ENCODE measurements at places on chromosomes 2 and 18.

DNA sequence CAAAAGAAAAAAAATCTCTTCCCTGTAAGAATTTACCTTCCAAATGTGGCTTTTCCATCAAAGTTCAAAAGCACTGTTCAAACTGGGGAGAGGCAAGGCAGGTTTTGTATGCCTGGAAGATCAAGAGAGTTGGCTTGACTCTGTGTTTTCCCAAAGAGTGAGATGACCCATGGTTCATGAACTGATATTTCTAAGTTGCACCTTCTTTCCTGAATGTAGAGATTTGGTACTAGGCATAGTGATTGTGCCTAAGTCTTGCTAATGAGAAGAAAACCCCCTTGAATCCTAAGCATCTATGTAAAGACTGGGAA, 23.4 kb upstream of the LPIN1 start:
- H3K4me1 ChIP-seq: peaks cover 10% of the 10 kb centered on the region
- no peak for DNase-seq
- no peak overlapping the region for H3K4me3 ChIP-seq
- H3K36me3 ChIP-seq: no peaks in the 10 kb centered on the region

GRCh38 chr2:11949732-11950523, 203.5 kb downstream of the LPIN1 start:
- H3K4me3 ChIP-seq: no peak overlapping the region
- peaks cover 6% of the 10 kb centered on the region for H3K27me3 ChIP-seq
- no peak overlapping the region for H3K27ac ChIP-seq
- DNase-seq: no peak

GRCh38 chr2:225599856-225600255, 200.3 kb downstream of the NYAP2 start:
- no peaks in the 10 kb centered on the region for H3K36me3 ChIP-seq
- H3K27me3 ChIP-seq: no peaks in the 10 kb centered on the region
- no peaks in the 10 kb centered on the region for H3K4me1 ChIP-seq
- no peak overlapping the region for H3K27ac ChIP-seq

DNA sequence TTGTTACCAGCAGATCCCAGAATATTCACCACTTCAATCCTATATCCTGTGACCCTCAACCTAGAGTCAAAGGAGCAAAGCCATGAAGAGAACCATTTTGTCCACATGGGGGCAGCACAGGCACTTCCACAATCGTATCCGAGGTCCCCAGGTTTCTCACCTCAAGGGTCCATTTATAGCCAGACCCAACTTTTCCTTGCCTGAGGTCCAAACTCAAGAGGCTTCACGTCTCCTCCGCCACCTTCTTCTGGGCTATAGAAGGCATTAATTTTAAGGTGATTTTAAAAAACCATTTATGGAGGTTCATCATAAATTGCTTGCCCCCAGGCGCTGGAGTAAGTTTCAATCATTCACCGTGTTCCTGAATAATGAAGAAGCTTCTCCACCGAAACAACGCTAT, 111.6 kb upstream of the NABP1 start:
- H3K4me1 ChIP-seq: peaks cover 57% of the 10 kb centered on the region
- H3K27ac ChIP-seq: no peak overlapping the region
- H3K36me3 ChIP-seq: no peaks in the 10 kb centered on the region
- no peak overlapping the region for H3K4me3 ChIP-seq
- peak; percentile 76 for DNase-seq

- H3K27ac ChIP-seq: peak overlapping the region; percentile 100
- DNase-seq: no peak
- peaks cover 27% of the 10 kb centered on the region for H3K36me3 ChIP-seq
- peak overlapping the region; percentile 96 for H3K4me3 ChIP-seq
- H3K27me3 ChIP-seq: peaks cover 5% of the 10 kb centered on the region
Measured at GRCh38 chr2:71332435-71332796, 834 bp downstream of the ZNF638 start.

- no peak overlapping the region for H3K4me3 ChIP-seq
- peaks cover 2% of the 10 kb centered on the region for H3K27me3 ChIP-seq
- no peaks in the 10 kb centered on the region for H3K4me1 ChIP-seq
- H3K36me3 ChIP-seq: no peaks in the 10 kb centered on the region
Measured at GRCh38 chr2:164739966-164740365, 101.7 kb downstream of the COBLL1 start.

GRCh38 chr2:239371726-239372686, 28.8 kb downstream of the HDAC4 start:
- DNase-seq: no peak
- H3K27ac ChIP-seq: no peak overlapping the region
- peaks cover 1% of the 10 kb centered on the region for H3K36me3 ChIP-seq
- no peak overlapping the region for H3K4me3 ChIP-seq

DNA sequence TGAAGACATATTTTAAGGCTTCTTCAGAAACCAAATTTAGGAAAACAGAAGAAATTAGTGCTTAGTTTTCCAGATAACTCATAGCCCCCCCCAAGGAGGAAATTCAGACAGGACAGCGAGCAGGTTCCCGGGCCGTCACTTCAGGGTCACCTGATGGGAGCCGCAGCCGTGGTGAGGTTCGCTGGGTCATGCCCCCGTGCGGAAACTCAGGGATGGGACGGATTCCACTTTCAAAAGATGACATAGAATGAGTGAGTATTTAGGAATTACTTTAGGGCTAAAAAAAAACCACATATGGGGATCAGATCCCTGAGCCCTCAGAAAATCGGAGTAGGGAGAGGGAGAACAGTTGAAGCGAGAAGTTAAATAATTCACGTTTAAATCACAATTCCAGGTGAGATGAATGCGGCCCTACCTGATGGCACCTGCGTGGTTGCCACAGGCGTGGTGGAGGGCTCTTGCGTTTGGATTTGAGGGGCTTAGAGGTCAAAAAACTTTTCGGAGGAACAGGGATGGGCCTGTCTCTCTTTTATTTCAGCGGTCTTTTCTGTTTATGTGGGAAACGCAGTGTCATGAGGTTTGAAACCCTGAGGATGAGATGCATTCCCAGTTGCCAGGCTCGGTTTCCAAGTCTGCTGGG, 114.4 kb downstream of the NFATC1 start:
- no peak for DNase-seq
- H3K4me3 ChIP-seq: no peak overlapping the region
- H3K4me1 ChIP-seq: peaks cover 33% of the 10 kb centered on the region
- peaks cover 15% of the 10 kb centered on the region for H3K36me3 ChIP-seq
- H3K27me3 ChIP-seq: no peaks in the 10 kb centered on the region

- no peak overlapping the region for H3K4me3 ChIP-seq
- no peaks in the 10 kb centered on the region for H3K27me3 ChIP-seq
- DNase-seq: no peak
- no peaks in the 10 kb centered on the region for H3K4me1 ChIP-seq
- H3K27ac ChIP-seq: no peak overlapping the region
- H3K36me3 ChIP-seq: no peaks in the 10 kb centered on the region
Measured at GRCh38 chr2:1824202-1824905, 80.0 kb upstream of the PXDN start.

DNA sequence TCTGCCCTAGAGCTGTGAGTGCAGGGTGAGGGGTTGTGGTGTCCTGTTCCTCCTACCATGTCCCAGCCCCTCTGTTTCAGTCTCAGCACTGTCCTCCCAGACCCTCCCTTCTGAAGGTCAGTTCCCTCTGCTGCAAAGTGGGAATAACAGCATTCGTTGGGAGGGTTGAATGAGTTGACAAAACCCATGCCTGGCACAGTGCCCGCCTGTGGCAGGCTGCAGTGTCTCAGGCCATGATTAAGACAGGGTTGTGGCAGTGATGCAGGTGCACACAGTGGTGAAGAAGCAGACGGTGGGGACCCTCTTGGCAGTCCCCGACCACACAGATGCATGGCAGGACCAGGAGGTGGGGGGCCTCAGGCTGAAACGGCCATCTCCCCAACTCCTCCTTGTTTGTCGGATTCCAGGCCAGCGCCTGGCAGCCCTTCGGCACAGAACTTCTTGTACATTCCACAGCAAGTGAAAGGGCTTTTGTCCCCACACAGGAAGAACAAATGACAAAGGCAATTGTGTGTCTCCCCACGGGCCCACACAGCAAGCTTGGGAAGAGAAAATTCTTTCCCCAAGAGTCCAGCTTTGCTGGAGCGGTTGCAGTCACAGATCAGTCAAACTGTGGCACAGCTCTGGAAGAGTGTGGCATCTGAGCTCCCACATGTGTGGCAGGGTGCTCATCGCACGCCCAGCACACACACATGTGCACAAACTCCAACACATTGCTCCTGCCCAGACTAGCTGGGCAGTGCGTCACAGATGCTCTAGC, 92.0 kb upstream of the MSH2 start:
- DNase-seq: no peak
- H3K4me3 ChIP-seq: no peak overlapping the region
- H3K4me1 ChIP-seq: no peaks in the 10 kb centered on the region

DNA sequence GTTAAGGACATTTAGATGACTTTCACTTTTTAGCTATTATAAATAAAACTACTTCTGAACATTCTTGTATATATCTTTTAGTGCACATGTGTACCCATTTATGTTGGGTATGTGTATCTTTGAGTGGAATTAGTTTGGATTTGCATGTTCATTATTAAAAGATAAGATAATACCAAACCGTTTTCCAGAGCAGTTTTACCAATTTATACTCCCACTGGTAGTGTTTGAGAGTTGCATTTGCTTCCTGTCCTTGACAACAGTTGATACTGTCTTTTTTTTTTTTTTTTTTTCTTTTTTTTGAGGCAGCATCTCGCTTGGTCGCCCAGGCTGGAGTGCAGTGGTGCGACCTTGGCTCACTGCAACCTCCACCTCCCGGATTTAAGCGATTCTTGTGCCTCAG, 23.3 kb downstream of the SLC30A6 start:
- H3K27ac ChIP-seq: no peak overlapping the region
- no peak overlapping the region for H3K4me3 ChIP-seq
- H3K4me1 ChIP-seq: peaks cover 19% of the 10 kb centered on the region
- H3K27me3 ChIP-seq: no peaks in the 10 kb centered on the region

DNA sequence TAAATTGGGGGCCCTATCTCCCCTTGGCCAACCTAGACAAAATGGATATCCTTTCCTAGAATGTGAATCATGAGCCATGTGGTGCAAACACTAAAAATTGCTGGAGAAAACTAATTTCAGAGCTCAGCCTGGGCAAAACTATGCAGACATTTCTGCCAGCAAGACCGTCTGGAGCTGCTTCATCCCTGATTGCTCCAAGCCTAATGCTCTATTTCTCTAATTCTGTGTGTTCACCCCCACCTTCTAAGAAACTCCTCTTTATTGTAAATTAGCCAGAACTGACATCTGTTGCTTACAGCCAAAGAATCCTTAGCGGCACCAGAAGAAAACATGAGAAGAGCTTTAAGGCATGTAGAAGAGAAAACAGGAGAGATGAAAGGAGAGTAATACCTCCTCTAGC, 337.7 kb upstream of the CHAC2 start:
- no peak overlapping the region for H3K27ac ChIP-seq
- H3K36me3 ChIP-seq: no peaks in the 10 kb centered on the region
- no peak overlapping the region for H3K4me3 ChIP-seq
- DNase-seq: no peak
- no peaks in the 10 kb centered on the region for H3K4me1 ChIP-seq
- H3K27me3 ChIP-seq: no peaks in the 10 kb centered on the region

DNA sequence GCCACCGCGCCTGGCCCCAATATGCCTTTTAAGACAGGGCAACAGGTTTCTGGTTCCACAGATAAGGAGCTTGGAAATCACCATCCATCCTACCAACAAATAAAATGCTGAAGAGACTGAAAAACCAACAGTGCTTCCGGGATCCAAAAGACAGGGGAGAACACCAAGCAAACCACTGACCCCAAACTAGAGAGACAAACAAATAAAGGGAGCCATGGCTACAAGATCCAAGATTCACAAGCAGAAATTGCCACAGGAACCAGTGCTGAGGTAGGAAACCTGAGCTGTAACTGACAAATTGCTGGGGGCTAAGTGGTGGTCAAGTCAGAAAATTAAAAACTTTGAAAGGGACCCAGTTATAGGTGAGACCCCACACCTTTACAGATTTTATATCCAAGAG, 76.5 kb downstream of the ROCK2 start:
- peaks cover 16% of the 10 kb centered on the region for H3K36me3 ChIP-seq
- DNase-seq: no peak
- no peak overlapping the region for H3K4me3 ChIP-seq
- no peaks in the 10 kb centered on the region for H3K4me1 ChIP-seq
